ENCODE measurements at places on chromosomes 11 and 22.

GRCh38 chr11:69348414-69349235, 54.7 kb downstream of the MYEOV start:
- no peak for DNase-seq

- DNase-seq, result no peak
Observed at GRCh38 chr11:83549984-83550667, 264.0 kb upstream of the CCDC90B start.

DNA sequence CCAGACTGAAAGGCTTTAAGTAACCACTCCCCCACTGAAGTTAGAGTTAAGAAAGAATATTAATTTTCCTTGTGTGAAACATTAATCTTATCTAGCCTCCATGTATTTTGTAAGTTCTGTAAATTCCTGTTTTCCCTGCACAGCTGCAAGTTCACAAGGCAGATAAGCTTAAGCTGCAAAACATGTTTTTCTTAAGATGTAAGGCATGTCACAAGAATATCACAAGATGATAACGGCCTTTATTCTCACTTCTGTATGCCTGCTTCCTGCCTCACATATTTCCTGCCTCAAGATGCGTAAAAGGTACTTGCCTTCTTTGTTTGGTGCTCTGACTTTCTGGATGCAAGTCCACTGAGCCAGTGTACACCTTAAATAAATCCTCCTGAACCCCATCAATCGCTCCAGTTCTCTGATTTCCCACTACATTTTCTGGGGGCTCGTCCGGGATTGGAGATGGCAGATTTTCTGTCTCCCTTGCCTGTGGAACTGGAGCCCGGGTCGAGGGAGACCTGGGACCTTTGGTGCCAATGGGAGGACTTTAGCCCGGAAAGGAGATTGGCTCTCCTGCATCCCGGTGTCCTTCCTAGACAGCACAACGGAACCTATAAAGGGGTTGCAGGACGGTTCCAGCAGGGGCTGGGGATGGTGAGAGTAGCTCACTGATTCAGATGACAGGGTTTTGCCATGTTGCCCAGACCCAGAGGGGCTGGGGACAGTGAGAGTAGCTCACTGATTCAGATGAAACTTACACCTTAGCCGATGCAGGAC, 30.2 kb downstream of the PPARA start:
- no peak for DNase-seq

DNA sequence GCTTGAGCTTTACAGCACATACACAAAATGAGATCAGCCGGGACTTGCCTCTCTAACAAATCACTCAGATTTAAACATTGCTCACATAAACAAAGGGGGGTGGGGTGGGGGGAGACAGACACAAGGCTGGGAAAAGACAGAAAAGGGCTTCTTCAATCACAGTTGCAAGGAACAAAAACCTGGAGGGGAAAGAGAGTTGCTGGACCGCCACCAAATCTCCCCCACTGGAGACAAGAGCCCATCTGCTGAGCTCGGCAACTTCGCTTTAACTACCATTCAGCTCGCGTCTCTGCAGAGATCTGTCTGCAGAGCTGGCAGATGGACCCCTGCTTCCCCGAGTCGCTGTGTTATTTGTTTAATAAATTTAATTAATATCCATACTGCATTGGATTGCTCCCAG, 165.0 kb downstream of the RCN1 start:
- no peak for DNase-seq

DNA sequence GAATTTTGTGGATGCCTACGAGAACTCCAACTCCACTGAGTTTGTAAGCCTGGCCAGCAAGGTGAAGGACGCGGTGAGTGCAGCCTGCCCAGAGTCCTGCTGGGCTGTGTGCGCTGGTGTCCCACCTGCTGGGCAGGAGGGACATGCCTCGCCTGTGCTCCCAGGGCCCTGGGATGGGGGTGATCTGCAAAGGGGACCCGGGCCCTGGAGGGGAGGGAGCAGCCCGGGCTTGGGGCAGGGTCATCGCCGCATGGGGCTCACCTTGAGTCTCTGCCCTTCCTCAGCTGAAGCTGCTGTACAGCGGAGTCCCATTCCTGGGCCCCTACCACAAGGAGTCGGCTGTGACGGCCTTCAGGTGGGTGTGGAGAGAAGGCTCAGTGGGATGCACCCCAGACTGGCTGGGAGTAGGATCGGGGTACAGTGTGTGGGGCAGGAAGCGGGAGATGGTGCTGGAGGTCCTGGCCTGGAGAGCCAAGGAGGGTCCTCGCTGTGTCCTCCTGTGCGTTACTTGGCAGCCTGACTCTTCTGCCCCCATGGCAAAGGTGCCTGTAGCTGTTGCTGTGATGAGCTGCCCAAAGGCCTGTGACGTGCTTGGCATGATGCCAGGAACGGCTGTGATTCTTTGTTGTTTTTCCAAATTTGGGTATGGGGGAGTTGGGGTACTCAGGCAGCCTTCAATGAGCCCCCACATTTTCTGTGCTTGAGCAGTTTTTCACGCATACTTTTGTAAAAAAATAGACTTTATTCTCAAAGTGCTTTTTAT, 29.2 kb downstream of the ST14 start:
- DNase-seq, result no peak

DNA sequence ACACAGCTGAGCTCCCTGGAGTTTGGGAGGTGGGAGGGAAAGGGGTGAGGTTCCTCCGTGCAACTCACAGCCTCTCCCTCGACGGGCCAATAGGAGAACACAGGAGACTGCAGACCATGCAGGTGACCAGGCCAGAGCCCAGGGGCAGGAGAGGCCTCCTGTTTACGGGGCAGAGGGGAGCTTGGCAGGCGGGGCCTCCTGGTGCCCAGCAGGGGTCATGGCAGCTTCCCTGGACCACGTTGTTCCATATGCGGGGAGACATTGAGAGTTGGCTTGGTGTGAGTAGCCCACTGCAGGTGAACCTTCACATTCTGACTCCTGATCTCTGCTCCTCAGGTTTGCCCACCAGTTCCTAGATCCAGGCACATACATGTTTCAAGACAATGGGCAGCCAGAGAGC, 19.3 kb upstream of the XKR3 start:
- DNase-seq, result no peak

GRCh38 chr11:119839476-119840133, 110.6 kb upstream of the NECTIN1 start:
- no peak for DNase-seq

- no peak for DNase-seq
Observed at GRCh38 chr11:19954899-19955298, 205.4 kb downstream of the DBX1 start.

DNA sequence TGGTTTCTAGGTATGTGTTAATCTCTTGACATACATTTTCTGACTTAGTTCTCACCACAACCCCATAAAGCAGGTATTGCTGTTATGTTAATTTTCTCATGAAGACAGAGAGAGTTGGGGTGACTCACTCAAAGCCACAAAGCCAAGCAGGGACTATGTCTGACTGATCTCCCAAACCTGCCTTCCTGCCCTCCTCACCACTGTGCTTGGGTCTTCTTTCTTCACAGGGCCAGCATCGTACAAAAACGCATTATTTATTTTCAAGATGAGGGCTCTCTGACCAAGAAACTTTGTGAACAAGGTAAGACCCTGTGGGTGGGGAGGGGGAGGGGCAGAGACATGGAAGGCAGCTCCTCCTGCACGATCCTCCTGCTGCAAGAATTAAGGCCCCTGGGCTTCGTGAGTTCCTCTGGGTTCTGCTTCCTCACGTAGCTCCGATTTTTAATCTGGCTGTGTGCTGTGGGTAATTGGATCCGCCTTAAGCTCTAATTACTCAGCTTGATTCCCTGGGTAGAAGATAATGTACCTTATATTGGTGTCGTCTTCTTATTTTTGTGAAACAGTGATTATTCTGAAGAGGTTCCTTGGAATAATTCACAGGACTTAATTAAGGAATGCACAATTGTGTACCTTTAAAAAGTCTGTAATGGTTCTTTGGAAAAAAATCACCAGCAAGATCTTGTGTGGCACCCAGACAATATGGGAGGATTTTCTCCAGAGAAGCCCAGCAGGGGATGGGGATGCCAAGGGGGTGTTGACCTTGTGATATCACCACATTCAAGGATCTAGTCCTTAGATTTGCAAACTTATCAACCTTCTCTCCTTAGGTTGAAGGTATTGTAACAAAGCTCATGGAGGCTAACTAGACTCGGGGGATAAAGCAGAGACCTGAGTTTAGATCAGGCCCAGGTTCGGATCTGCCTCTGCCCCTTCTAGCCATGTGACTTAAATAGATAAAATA, 112.9 kb downstream of the SPON1 start:
- DNase-seq, result no peak

DNA sequence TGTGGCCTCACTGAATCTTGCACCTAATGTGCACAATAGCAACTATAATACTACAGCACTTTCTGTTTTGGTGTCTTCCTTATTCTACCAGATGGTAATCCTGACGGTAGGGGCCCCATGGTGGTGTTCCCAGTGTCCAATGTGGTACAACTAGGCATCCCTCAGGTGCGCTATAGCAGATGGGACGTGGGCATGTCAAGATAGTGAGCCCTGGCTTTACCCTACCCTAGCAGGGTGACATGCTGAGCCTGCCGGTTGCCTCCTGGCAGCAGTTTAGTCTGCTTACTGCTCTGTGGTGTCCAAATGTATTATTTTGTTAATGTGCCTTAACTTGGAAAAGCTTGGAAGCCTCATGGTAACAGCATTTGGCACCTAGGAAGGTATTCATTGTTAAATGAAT, 19.2 kb downstream of the ACO2 start:
- DNase-seq, result no peak

GRCh38 chr11:120400564-120401364, 64.6 kb downstream of the ARHGEF12 start:
- DNase-seq, result no peak

DNA sequence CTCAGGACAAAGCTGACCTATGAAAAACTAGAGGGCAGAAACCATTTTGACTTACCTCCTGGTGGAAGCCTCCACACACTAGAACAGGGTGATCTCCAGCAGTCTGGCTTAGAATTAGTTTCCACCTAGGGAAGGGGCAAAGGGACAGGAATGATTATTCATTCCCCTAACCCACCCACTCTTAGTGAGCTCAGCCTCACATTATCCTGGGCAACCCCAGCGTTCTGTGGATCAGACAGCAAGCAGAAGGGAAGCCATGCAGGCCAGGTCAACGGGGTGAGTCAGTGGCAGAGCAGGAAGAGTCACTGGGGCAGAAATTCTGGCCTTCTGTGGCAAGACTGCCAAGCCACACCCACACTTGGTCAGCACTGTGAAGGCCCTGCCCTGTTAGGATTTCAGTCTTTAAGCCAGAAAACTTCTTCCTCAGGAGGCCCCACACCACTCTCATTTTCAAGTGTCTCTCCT, 10.5 kb downstream of the NUMA1 start:
- DNase-seq, result peak; percentile 30

DNA sequence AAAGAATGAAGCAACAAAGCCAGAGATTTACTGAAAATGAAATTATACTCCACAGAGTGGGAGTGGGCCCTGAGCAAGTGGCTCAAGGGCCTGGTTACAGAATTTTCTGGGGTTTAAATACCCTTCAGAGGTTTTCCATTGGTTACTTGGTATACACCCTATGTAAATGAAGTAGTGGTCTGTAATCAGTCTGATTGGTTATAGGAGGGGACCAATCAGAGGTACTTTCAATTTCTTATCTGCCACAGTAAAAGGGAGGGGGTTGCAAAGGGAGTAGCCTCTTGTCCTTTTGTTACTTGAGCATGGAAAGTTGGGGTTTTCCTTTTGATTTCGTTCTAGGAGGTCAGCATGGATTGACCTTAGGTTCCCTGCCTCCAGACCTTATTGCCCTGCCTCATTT, 63.5 kb downstream of the ATM start:
- no peak for DNase-seq

- peak; percentile 30 for DNase-seq
Observed at GRCh38 chr22:49299821-49300231, 527.8 kb downstream of the BRD1 start.

- DNase-seq, result no peak
Observed at GRCh38 chr22:44229331-44229730, 48.6 kb downstream of the PARVG start.

DNA sequence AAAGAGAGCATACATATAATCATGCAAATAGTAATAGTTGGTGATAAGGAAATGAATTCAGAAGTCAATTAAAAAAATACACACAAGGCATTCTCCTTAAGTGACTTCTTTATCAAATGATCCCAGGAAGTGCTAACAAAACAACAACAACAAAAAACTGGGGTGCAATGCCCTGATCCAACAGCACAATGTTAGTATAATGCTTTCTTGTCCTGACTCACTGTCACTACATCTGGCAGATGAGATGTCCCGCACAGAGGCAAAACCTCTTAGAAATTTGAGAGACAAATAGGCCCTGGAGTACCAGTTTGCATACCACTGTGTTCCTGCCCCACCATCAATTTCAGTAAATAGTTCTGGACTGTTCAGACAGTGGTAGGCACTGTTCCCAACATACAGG, 11.0 kb upstream of the AMBRA1 start:
- DNase-seq, result no peak

DNA sequence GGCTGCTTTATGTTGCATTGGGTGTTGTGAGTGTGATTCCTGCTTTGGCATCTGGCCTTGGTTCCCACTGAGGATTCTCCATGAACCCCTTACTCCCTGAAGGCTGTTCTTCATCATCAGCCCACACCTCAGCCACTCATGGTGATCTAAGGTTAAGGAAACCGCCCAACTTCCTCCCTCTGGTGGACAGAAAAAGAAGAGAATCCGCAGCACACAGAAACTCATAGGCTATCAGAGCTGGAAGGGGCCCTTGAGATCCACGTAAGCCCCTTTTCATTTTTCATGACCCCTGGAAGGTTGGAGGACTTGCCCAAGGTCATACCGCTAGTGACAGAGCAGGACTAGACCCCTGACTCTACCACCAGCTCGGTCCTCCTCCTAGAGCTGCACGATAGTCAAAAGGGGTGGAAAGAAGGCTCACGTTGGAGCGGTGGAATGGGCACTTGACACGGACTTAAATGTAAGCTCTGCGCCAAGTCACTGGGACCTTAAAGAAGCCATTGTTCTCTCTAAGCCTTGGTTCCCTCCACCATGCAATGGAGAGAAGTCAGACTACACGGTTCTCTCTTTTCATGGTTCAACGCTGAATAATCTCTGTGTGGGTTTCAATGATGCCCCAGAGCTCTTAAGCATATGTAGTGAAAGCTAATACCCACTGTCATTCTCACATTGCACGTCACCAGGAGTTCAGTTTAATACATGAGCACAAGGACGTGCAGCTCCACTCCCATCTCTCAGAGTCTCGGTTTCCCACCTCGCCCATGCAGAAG, 83.6 kb upstream of the CRTAM start:
- no peak for DNase-seq

- no peak for DNase-seq
Observed at GRCh38 chr11:20251496-20251895, 91.2 kb upstream of the DBX1 start.

DNA sequence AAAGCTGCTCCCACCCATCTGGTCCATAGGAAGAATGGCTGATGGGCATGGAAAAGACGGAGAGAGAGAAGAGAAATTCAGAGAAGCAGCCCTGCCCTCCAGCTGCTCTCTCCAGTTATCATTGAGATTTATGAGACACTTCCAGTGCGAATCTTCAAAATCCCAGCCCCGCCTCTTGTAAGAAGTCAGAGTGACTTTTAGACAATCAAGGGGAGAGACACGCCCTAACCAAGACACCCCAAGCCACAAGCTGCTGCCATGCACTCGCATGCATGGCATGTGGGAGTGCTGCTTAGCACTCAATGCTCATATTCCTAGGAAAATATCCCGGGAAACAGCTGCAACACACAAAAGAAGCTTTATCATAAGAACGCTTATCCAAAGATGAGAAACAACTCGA, 110.6 kb upstream of the BID start:
- DNase-seq, result peak; percentile 73
